Body of pancreas (tissue), 4 donors: ENCODE measurements at places on chromosomes 3 and 15. TPM values are rescaled to one million over a fixed set of nuclear protein-coding genes. Genes with fewer than 3 reads are reported as not detected.

- H3K27me3 ChIP-seq, result no peaks in the 10 kb centered on the region
- no peak for DNase-seq
- peaks cover 11% of the 10 kb centered on the region for H3K4me1 ChIP-seq
- no peak overlapping the region for H3K4me3 ChIP-seq
- no peaks in the 10 kb centered on the region for H3K36me3 ChIP-seq
These were observed 5.0 kb downstream of the SLC22A13 start for GRCh38 chr3:38270606-38271005.

GRCh38 chr3:172310428-172310760, 137.9 kb downstream of the GHSR start:
- no peak overlapping the region for H3K4me3 ChIP-seq
- DNase-seq, result no peak
- H3K27me3 ChIP-seq, result no peaks in the 10 kb centered on the region

GRCh38 chr3:30156586-30157498, 449.6 kb upstream of the TGFBR2 start:
- H3K4me1 ChIP-seq, result no peaks in the 10 kb centered on the region
- H3K27me3 ChIP-seq, result no peaks in the 10 kb centered on the region
- no peak overlapping the region for H3K27ac ChIP-seq
- H3K4me3 ChIP-seq, result no peak overlapping the region
- no peak for DNase-seq

- H3K36me3 ChIP-seq, result no peaks in the 10 kb centered on the region
- no peak overlapping the region for H3K4me3 ChIP-seq
- H3K27ac ChIP-seq, result no peak overlapping the region
- no peaks in the 10 kb centered on the region for H3K27me3 ChIP-seq
- H3K4me1 ChIP-seq, result peaks cover 25% of the 10 kb centered on the region
- no peak for DNase-seq
These were observed 5.4 kb downstream of the MGLL start for GRCh38 chr3:127816783-127817405.

DNA sequence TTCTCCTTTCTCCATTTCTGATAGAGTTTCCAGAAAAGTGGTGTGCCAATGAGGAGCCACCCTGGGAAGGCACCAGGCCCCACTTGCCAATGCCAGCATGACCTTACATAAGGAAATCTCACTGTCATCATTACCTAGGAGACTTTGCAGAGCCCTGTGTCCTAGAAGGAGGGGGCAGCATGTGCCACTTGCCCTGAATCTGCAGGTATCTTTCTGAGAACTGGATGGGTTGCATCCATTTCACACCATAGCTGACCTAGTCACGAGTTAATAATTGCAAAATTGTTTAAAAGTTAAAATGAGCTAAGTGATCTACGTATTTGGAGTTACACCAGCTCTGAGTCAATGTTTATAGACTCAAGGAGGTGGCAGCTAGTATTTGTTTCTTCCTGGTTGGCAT, 14.3 kb downstream of the CA12 start:
- H3K4me3 ChIP-seq, result no peak overlapping the region
- H3K27ac ChIP-seq, result peak overlapping the region; percentile 93
- H3K4me1 ChIP-seq, result peaks cover 75% of the 10 kb centered on the region
- H3K27me3 ChIP-seq, result no peaks in the 10 kb centered on the region

GRCh38 chr3:72699631-72700030, 148.6 kb downstream of the SHQ1 start:
- no peaks in the 10 kb centered on the region for H3K4me1 ChIP-seq
- H3K27me3 ChIP-seq, result no peaks in the 10 kb centered on the region
- H3K4me3 ChIP-seq, result no peak overlapping the region
- no peak for DNase-seq
- no peak overlapping the region for H3K27ac ChIP-seq

DNA sequence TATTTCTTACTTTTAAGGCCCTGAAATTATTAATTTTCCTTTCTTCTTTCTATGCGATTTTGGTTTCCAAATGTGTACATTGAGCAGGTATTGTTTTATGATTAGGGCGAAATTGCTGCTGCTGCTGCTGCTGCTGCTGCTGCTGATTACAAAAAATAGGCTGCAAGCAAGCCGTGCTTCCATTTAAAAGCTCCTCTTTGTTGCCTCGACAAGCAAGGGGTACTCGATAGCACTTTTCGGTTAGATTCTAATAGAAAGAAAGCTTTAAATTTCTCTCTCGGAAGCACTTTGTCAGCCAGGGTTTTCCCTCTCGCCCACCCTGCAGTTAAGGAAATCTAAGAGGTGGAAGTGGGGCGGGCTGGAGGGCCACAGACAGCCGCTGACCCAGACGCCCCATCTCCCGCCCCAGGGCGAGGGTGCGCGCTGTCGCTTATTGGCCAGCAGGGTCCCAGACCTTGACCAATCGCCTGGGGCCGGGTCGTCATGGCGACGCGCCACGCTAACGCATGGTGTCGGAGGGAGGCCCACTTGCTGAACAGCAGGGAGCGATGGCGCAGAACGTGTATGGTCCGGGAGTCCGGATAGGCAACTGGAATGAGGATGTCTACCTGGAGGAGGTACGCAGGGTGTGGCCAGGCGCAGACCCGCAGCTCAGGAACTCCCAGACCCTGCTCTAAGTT, at the start of gene CFAP161:
Gene CFAP161 (plus strand): TSS at position 489 of the 680 bp plus-strand sequence. CDS start 60 bp downstream, at position 549.
- no peaks in the 10 kb centered on the region for H3K36me3 ChIP-seq
- no peaks in the 10 kb centered on the region for H3K27me3 ChIP-seq
- DNase-seq, result peak; percentile 71

DNA sequence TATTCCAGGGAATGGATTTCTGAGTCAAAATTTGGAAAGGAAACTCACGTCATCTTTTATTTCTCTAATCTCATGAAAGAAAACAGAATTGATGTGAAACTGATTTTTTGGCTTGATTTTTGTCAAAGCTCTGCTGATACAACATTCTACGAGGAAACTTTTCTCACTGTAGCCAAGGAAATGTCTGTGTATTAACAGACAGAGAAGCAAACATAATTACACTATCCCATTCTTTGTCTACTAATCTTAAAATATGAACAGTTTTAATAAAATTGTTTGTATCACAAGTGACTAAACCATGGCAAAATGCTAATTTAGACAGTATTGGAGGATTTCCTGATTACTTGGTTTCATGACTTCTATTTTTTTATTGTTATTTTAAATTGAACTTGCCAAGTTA, 1437.0 kb downstream of the OTOL1 start:
- no peak overlapping the region for H3K4me3 ChIP-seq
- no peak for DNase-seq
- no peaks in the 10 kb centered on the region for H3K27me3 ChIP-seq
- H3K36me3 ChIP-seq, result no peaks in the 10 kb centered on the region
- no peaks in the 10 kb centered on the region for H3K4me1 ChIP-seq

DNA sequence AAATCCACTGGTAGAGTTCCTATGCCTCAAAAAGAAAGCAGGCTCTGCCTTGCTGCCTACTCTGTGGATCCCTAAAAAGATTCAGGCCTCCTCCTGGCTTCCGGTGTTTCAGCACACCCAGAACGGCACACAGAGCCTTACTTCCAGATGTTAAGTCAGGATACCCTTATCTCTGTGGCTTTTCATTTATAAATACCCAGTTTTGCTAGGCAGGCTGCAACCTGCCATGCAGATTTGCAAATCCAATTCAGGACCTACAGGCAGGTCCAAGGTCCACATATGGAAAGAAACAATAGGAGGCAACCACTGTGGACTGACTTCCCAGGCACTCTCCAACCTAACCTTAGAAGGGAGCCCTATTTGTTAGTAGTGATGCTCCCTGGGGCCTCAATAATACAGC, 30.7 kb downstream of the EFL1 start:
- H3K4me1 ChIP-seq, result no peaks in the 10 kb centered on the region
- H3K27ac ChIP-seq, result no peak overlapping the region
- no peaks in the 10 kb centered on the region for H3K27me3 ChIP-seq
- no peak for DNase-seq

GRCh38 chr3:145767909-145768308, 393.1 kb downstream of the PLOD2 start:
- DNase-seq, result no peak
- no peak overlapping the region for H3K27ac ChIP-seq
- H3K27me3 ChIP-seq, result no peaks in the 10 kb centered on the region
- H3K4me3 ChIP-seq, result no peak overlapping the region
- no peaks in the 10 kb centered on the region for H3K36me3 ChIP-seq
- H3K4me1 ChIP-seq, result no peaks in the 10 kb centered on the region

DNA sequence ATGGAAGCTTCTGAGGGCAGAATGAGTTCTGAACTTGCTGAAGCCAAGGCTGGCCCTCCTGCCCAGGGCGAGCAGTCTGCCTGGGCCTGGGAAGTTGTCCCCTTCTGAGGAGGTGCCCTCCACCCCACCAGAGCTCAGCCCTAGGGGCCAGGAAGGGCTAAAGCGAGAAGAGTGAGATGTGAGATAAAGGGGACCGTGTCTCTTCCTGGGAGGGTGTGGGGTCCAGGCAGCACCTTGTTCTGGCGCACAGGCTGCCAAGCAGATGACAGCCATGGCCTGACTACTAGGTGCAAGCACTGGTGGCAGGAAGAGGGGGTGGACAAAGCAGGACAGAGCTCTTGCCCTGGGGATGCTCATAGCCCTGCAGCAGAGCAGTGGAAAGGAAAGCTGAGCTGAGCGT, 3.7 kb downstream of the PAK6 start:
- peaks cover 22% of the 10 kb centered on the region for H3K4me1 ChIP-seq
- H3K36me3 ChIP-seq, result no peaks in the 10 kb centered on the region

DNA sequence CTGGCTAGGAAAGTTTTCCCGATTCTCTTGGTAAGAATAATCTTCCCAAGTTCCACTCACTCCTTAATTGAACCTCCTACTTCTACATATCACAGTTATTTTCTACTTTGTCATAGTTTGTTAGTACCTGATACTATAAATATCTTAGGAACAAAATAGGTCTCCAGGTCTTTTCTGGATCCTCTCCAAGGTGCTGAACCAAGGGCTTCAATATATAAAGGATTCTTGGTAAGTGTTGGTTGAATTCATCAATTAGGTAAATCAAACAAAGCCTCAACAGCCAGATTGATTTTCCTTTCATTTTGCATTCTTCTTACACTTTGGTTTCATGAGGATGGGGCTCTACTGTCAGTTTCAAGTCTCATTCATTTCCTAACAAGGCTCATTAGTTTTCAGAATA, 27.6 kb upstream of the RTP4 start:
- no peak overlapping the region for H3K27ac ChIP-seq
- DNase-seq, result no peak
- H3K36me3 ChIP-seq, result no peaks in the 10 kb centered on the region
- H3K4me3 ChIP-seq, result no peak overlapping the region
- H3K4me1 ChIP-seq, result no peaks in the 10 kb centered on the region

DNA sequence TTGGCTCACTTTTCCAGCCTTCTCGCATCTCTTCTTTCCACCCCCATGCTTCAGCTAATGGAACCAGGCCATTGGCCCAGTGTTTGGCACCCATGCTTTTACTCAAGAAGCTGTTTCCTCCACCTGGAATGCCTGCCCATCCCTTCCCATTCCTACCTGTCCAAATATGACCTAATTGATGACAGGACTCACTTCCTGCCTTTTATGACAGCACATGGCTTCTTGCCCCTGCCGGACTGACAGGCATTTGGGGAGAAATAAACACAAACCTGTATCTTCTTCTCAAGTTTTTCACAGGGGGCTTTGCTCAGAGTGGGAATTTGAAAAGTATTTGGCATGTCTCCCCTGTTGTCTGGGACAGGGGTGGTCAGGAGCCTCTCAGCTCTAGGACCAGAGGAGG, 120.1 kb downstream of the ABHD5 start:
- no peak overlapping the region for H3K27ac ChIP-seq
- no peaks in the 10 kb centered on the region for H3K36me3 ChIP-seq
- H3K27me3 ChIP-seq, result no peaks in the 10 kb centered on the region

GRCh38 chr15:101067660-101068522, 148.7 kb downstream of the LRRK1 start:
- no peak overlapping the region for H3K27ac ChIP-seq
- H3K27me3 ChIP-seq, result no peaks in the 10 kb centered on the region
- DNase-seq, result no peak

DNA sequence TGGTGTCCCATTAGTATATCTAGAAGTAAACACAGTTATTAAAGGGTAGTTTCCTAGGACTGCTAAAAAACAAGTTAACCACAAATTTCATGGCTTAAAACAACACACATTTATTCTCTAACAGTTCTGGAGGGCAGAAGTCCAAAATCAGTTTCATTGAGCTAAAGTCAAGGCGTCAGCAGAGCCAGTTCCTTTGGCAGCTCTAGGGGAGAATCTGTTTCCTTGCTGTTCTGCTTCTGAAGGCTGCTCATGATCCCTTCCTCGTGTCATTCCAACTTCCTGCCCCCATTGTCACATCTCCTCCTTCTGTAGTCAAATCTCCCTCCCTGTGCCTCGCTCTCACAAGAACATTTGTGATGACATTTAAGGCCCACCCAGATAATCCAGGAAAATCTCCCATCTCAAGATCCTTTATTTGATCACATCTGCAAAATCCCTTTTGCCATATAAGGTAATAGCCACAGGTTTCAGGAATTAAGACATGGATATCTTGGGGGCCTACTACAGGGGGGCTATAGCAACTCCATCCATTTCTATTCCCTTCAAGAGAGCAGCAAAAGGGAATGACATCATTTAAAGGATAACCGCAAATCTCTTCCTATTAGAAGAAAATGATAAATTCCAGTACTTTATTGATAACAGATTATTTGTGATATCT, 50.1 kb downstream of the GPR176 start:
- no peaks in the 10 kb centered on the region for H3K4me1 ChIP-seq
- no peak overlapping the region for H3K27ac ChIP-seq
- H3K4me3 ChIP-seq, result no peak overlapping the region
- DNase-seq, result no peak

- no peak overlapping the region for H3K4me3 ChIP-seq
- H3K36me3 ChIP-seq, result no peaks in the 10 kb centered on the region
- H3K27me3 ChIP-seq, result no peaks in the 10 kb centered on the region
- H3K4me1 ChIP-seq, result no peaks in the 10 kb centered on the region
These were observed 19.3 kb downstream of the LMCD1 start for GRCh38 chr3:8520816-8521403.

DNA sequence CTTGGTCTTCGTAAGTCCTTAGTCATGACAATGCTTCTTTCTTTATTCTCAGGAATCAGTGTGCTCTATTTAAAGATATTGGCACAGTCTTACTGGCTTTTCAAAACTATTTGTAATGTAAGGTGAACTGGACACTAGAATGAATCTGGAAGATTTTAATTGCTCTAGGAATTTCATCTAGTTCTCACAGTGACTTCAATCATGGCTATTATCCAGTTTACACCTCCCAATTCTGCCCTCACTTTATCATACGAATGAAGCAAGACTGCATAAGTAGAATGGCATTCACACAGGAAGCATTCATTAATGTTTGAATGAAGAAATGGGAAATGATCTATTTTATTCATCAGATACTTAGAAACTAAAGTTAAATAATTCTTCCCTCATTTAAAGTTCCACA, 26.7 kb upstream of the DRD3 start:
- no peak for DNase-seq
- no peaks in the 10 kb centered on the region for H3K36me3 ChIP-seq
- H3K4me1 ChIP-seq, result no peaks in the 10 kb centered on the region
- no peak overlapping the region for H3K27ac ChIP-seq

GRCh38 chr3:171066206-171066605, 39.7 kb upstream of the SLC2A2 start:
- H3K27ac ChIP-seq, result no peak overlapping the region
- no peak for DNase-seq
- no peaks in the 10 kb centered on the region for H3K27me3 ChIP-seq
- no peaks in the 10 kb centered on the region for H3K36me3 ChIP-seq
- no peaks in the 10 kb centered on the region for H3K4me1 ChIP-seq

MESP2 gene
- 1.8 TPM for total RNA-seq

RASGRF1 gene
- 1.0 TPM for total RNA-seq

RPL39L gene
- total RNA-seq, result not detected

GUCA1C gene
- total RNA-seq, result 0.99 TPM

CFAP92 gene
- not detected for total RNA-seq

NTRK3 gene
- total RNA-seq, result 0.66 TPM

KNL1 gene
- total RNA-seq, result not detected

LMAN1L gene
- not detected for total RNA-seq

PROS1 gene
- total RNA-seq, result 15.8 TPM

IL12A gene
- 0.26 TPM for total RNA-seq
